ENCODE measurements at places on chromosomes 4 and X.

GRCh38 chr4:125985856-125986255 is 671.1 kb downstream of the FAT4 start:
- peak; percentile 1 for DNase-seq

DNA sequence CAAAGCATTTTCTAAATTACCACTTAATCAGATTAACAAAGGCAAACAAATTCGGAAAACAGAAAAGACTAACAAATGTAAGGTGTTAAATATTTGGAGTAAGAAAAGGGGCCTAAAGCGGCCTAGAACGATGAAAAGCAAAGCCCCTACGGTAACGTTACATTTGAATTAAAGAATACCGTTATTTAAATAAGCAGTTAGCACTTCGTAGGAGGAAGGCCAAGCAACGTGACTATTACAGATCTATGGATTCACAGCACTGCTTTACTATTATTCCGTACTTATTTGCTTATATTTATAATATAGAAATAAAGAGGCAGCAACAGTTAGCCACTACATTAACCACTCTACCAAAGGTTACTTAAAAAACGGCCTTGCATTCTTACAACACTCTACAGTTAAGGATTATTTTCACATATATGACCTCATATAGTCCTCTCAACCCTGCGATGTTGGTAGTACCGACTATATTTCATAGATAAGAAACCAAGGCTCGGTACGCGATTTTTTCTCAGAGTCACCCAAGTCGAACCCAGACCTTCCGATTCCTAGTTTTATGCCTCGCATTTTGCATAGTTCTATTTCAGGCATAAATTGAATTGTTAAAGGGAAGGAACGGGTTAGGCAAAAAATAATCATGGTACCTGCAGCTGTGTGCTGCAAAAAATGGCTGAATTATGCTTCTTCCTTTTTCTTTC is 2.9 kb downstream of the KLHL15 start:
- DNase-seq = peak; percentile 7

- no peak for DNase-seq
Measured at GRCh38 chr4:106486533-106486932, 118.0 kb upstream of the GIMD1 start.

- no peak for DNase-seq
Measured at GRCh38 chr4:87461281-87461700, 38.9 kb downstream of the NUDT9 start.

DNA sequence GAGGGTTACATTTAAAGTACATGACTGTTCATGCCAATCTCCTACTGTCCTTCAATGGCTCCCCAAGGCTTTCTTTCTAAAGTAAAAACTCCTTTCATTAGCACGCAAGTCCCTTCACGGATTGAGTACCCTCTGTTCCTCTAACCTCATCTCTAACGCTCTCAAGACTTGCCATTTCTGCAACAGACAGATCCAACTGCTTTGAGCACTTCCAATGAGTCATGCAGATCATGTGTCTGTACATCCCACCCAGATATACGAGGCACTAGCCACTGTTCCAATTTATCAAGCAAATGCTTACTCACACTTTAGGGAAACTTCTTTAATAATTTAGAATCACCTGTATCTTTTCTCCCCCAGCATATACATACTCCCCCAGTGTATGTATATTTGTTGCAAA is 332.5 kb upstream of the ZFP42 start:
- DNase-seq = no peak
